Natural killer cell treated with Interleukin-12 subunit alpha and Interleukin-12 subunit beta and Interleukin-15 and Interleukin-18, amount 100 ng/mL, for 72 hours (primary cell): ENCODE measurements at places on chromosomes 6 and 20. TPM values are rescaled to one million over a fixed set of nuclear protein-coding genes. Genes with fewer than 3 reads are reported as not detected.

The HNF4A gene
- not detected for total RNA-seq

The TULP1 gene
- total RNA-seq, result not detected

The PABPC1L gene
- 113 TPM for total RNA-seq

DNA sequence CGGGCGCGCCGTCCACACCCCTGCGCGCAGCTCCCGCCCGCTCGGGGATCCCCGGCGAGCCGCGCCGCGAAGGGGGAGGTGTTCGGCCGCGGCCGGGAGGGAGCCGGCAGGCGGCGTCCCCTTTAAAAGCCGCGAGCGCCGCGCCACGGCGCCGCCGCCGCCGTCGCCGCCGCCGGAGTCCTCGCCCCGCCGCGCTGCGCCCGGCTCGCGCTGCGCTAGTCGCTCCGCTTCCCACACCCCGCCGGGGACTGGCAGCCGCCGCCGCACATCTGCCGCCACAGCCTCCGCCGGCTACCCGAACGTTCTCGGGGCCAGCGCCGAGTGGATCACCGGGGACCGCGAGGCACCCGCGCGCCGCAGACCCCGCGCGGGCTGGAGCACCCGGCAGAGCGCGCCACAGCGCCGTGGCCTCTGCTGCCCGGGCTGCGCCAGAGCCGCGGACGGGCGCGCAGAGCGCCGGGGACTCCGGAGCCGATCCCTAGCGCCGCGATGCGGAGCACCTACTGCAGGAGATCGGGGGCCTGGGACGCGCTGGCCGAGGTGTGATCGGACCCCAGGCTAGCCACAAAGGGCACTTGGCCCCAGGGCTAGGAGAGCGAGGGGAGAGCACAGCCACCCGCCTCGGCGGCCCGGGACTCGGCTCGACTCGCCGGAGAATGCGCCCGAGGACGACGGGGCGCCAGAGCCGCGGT, at the start of gene BMP2:
Gene BMP2, plus strand, starts transcription at position 151 of the 692 bp plus-strand sequence. CDS start 2,441 bp downstream, outside the sequence.
- no peak within 1 kb of the TSS for H3K27ac ChIP-seq
- DNase-seq, result no peak
- no peak within 1 kb of the TSS for H3K4me3 ChIP-seq
- peaks cover 5% of the 10 kb centered on the region for H3K4me1 ChIP-seq
- H3K27me3 ChIP-seq, result peaks cover 40% of the 10 kb centered on the region
